ENCODE measurements at places on chromosomes 1 and 21.

- no peak for DNase-seq
Measured at GRCh38 chr21:35606146-35606545, 454.2 kb downstream of the SETD4 start.

GRCh38 chr21:22657781-22658180 lies 1659.6 kb downstream of the NCAM2 start:
- no peak for DNase-seq

DNA sequence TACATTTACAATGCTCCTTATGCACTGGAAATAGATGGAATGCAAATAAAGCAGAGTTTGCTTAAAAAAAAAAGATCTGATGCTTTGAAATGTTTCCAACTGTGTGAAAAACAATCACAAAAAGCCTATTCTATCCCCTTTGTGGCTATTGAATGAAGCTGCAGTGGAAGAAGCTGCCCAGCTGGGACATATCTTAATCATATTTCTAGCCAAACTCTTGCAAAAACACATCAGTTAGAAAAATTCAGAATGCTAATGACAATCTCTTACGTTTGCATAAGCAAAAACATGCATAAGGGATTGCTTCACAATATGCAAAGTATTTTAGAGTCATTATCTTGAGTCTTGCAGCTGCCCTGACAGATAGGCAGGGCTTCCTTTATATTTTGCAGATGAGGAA lies 526.4 kb upstream of the USP24 start:
- DNase-seq = peak; percentile 75

DNA sequence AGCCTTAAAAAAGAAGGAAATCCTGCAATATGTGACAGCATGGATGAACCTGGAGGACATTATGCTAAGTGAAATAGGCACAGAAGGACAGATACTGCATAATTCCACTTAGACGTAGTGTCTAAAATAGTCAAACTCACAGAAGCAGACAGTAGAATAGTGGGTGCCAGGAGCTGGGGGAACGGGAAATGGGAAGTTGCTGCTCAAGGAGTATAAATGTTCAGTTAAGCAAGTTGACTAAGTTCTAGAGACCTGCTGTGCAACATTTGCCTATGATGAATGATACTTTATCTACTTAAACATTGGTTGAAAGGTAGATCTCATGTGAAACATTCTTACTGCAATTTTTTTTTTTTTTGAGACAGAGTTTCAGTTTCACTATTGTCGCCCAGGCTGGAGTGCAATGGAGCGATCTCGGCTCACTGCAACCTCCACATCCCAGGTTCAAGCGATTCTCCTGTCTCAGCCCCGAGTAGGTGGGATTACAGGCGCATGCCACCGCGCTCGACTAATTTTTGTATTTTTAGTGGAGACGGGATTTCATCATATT lies 197.8 kb downstream of the HIVEP3 start:
- DNase-seq = no peak

GRCh38 chr1:116573431-116574095 lies 2.7 kb upstream of the CD58 start:
- no peak for DNase-seq

DNA sequence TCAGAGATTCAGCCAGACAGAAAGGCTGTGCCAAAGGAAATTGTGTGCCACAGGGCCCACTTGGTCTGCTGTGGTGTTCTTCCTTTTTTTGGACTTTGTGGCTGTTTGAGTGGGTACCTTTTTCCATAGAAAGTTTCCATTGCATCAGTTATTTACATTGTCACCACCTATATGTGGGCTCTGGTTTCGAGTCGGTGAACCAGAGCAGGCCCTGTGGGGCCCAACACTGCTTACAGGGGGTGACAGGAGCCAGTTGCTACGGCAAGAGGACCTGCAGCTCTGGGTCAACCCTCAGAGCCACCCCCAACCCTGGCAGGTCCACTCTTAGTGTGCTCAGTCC lies 157.0 kb upstream of the EDN2 start:
- DNase-seq = no peak

DNA sequence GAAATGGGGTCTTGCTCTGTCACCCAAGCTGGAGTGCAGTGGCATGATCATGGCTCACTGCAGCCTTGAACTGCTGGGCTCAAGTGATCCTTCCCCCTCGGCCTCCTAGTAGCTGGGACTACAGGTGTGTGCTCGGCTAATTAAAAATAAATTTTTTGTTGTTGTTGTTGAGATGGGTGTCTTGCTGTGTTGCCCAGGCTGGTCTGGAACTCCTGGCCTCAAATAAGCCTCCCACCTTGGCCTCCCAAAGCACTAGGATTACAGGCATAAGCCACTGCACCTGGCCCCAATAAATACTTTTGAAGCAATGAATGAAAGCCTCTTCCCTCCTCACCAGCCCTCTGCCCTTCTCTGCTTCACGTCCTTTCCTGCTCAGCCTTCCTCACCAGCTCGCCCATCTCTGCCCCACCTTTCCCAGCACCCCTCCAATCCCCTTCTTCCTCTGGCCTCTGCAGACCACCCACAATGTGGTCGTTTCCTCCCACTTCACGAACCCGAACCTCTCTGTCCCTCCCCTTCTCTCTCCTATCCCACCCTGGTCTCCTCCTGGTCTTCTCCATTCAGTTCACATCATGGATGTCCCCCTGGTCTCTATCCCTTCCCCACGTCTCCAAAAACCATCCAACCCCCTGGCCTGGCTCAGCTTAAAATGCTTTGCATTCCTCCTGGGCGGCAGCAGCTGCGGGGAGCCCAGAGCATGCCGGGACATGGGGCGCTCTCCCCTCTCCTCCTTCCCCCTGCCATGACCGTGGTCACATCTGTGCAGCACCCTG lies 38.4 kb downstream of the RAP1GAP start:
- DNase-seq = no peak

DNA sequence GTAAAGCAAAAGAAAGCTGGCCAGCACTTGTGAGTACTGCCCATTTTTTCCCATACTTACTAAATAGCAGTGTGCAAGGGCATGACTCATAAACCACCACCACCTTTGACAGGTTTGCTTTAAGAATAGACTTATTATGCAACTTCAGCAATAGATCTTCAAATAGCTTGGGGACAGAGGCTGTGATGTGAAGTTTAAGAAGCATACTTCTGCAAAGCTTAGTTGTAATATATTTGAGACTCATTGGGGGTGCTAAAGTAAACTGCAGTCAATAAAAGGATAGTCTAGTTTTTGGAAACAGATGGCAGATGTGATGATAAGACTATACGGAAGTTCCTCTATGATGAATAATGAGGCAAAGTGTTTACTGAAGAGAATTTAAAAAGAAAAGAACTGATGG lies 210.0 kb downstream of the PLA2G4A start:
- DNase-seq = no peak

DNA sequence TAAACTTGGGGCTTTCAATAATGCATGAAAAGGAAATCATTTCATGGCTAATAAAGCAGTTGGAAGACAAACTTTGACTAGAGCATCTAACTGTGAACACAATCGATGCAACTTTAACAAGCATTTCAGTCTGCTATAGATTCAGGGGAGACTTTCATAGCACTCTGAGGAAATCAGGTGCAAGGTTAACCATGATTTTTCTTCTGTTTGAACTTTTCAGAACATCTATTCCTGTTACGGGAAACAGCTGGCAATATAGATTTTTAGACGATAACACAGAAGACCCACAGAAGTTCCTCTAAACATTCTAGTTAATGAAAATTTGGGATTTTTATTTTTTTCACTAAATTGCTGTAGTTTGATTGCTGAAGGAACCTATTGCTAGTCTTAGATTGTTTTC lies 177.3 kb downstream of the TRIM33 start:
- no peak for DNase-seq

- DNase-seq = no peak
Measured at GRCh38 chr21:33293811-33294216, 27.6 kb downstream of the IL10RB start.

GRCh38 chr1:13788795-13789194 lies 88.8 kb downstream of the PRDM2 start:
- DNase-seq = no peak

GRCh38 chr1:7209336-7209735 lies 424.1 kb downstream of the CAMTA1 start:
- no peak for DNase-seq

DNA sequence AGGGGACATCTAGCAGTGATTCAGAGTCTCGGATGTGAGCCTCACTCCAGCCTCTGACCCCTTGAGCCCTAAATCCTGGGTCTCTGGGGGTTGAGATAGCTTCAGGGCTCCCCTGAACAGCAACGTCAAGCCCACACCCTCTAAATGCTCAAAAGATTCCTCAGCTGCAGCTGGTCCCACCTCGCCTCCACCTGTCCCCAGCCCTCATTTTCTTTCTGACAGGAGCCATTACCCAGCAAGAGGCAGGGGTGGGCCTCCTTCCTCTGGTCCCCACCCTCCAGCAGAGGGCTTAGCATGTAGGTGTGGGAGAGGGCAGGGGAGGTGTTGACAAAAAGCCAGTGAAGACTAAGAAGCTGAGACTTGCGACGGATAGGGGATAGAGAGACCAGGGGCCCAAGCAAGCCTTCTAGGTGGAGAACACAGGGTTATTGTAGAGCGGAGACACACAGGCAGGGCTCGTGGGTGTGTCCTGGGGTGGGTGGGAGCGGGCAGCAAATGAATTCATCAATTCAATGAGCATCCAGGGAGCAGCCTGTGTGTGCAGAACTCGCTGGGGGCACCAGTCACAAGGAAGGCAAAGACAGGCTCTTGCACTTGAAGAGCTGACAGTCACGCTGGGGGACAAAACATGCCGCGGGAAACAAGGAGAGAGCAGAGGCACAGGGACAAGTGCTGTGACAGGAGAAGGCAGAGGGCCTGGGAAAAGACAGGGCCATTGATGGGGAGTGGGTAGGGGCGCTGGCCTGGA lies 48.9 kb upstream of the GOLT1A start:
- DNase-seq = no peak

DNA sequence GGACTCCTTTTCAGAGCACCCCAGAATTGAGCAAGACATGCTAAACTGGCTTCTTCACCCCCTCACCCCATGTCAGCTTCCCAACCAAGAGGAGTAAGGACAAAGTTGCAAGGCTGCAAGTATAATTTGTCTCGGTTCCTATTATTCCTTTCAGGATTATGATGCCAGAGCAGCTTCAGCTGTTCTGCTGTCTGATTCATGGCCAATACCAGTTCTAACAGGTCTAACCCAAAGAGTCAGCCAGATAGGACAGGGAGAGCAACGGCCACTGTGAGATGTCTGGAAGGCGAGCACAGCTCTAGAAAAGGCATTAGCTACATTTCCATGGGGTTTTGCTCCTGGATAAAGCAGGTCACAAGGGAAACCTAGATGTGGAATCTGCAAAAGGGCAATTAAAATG lies 53.3 kb upstream of the HOOK1 start:
- DNase-seq = no peak

- DNase-seq = peak; percentile 57
Measured at GRCh38 chr1:214864896-214865688, 217.4 kb upstream of the KCNK2 start.

GRCh38 chr1:17561247-17561548 lies 21.7 kb downstream of the ARHGEF10L start:
- no peak for DNase-seq

GRCh38 chr1:182085726-182086125 lies 24.2 kb upstream of the ZNF648 start:
- no peak for DNase-seq

DNA sequence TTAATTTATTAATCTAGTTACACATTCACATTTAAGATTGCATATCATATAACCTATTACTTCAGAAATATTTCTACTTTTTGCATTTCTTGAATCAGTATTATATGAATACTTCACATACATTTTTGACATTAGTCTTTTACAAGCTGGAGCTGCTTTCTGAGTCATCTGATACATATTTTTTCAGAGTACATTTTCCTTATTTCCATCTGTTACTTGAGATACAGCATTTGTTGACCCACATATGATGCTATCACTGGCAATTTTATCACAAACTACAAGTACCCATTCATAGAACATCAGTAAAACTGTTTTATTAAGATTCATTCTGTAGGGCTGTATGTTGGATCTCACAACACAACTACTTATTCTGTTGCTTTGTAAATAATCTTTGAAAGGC lies 367.2 kb upstream of the ST6GALNAC5 start:
- DNase-seq = no peak

DNA sequence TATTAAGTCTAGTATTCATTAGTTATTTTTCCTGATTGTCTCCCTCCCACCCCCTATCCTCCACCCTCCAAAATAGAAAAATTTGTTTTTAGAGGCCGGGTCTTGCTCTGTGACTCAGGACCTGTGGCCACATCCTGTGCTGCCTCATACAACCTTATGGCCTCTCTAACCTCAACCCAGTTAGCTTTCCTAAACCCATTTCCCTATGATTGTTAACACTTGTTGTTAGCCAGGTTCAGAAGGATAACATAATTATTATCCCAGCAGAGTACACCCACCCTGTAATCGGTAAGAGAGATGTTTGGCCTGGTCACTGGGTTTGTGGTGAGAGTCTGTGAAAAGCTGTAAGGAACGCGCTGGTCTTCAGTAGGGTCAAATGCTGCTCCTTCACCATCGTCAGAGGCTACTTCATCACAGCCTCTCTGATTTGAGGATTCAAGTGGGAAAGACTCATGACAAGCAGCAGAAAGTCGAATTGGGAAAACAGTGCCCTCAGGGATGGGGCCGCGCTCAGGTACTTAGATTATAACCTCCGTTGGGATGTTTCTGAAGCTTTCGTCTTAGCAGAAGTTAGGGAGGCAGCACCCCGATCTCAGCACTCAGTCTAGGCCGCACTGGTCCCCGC lies 35.9 kb upstream of the HMGN1 start:
- DNase-seq = no peak

DNA sequence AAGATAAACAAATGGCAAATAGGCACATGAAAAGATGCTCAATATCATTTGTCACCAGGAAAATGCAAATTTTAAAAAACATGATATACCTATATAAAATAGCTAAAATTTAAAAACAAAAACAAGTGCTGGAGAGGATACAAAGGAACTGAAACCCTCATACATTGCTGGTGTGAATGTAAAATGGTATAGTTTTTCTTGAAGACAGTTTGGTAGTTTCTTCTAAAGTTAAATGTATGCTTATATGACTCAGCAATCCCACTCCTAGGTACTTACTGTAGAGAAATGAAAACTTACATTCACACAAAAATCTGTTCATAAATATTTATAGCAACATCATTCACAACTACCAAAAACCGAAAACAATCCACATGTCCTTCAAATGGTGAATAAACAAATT lies 11.2 kb downstream of the TAF12 start:
- DNase-seq = no peak

DNA sequence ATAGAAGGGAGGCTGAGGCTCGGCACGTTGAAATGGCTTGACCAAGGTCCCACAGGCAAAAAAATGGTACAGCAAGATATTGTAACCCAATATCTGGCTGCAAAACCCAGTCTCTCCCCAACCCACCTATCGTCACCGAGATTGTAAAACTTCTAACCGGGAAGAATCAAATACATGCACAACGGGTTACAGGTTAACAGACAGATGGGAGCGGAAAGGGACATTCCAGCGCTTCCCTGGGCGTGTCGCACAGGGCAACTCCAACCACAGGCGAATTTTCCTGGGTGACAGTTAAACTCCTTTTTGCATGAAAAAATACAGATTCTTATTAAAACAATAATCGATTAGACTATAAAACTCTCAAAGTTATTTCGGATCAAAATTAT lies 31.8 kb upstream of the JUN start:
- DNase-seq = no peak
